ENCODE measurements at places on chromosomes 6 and 20.

- no peak for DNase-seq
Measured at GRCh38 chr6:44349904-44350649, 7.6 kb downstream of the SPATS1 start.

GRCh38 chr20:2698186-2698817 is 5.7 kb downstream of the EBF4 start:
- no peak for DNase-seq

- no peak for DNase-seq
Measured at GRCh38 chr6:85674604-85675003, 31.9 kb upstream of the SYNCRIP start.

GRCh38 chr20:29878777-29879442 is 1378.6 kb upstream of the DEFB115 start:
- DNase-seq: no peak
